ENCODE measurements at places on chromosomes 6 and 20. TPM values are rescaled to one million over a fixed set of nuclear protein-coding genes. Genes with fewer than 3 reads are reported as not detected.

The POM121L2 gene
- total RNA-seq: not detected

The DEFB115 gene
- total RNA-seq: not detected

The ACOT13 gene
- 16.0 TPM for total RNA-seq

The SUMO4 gene
- total RNA-seq: 6.3 TPM

The CDH4 gene
- total RNA-seq: 1.1 TPM

The MRPL14 gene
- 180 TPM for total RNA-seq

DNA sequence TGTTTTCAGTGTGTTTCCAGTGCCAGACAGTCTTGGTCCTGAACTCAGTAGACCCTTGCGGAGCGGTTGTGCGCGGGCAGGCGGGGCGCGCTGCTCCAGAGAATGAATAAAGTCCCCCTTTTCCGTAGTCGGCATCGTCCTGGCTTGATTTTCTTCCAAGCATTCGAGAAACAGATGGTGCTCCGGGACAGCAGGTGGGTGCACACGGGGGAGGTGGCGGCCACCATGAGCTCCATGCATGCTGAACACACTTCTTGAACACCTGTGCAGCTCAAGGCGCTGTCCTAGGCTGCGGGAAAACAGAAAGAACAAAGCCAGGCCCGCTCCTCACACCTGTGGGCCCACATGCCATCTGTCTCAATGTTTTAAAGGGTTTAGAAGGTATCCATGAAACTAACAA lies 125.2 kb downstream of the TAF4 start:
- no peak overlapping the region for H3K27ac ChIP-seq
- no peaks in the 10 kb centered on the region for H3K4me1 ChIP-seq
- H3K27me3 ChIP-seq: no peaks in the 10 kb centered on the region

GRCh38 chr20:54131675-54132611 lies 41.8 kb downstream of the CYP24A1 start:
- DNase-seq: no peak
- H3K4me1 ChIP-seq: no peaks in the 10 kb centered on the region
- H3K27ac ChIP-seq: no peak overlapping the region
- no peak overlapping the region for H3K4me3 ChIP-seq
- no peaks in the 10 kb centered on the region for H3K27me3 ChIP-seq

GRCh38 chr6:3011592-3011991 lies 11.9 kb downstream of the NQO2 start:
- H3K4me1 ChIP-seq: no peaks in the 10 kb centered on the region
- no peaks in the 10 kb centered on the region for H3K27me3 ChIP-seq
- no peak for DNase-seq
- H3K4me3 ChIP-seq: no peak overlapping the region
- no peak overlapping the region for H3K27ac ChIP-seq

- peaks cover 3% of the 10 kb centered on the region for H3K4me1 ChIP-seq
- H3K27ac ChIP-seq: no peak overlapping the region
- no peak overlapping the region for H3K4me3 ChIP-seq
- no peak for DNase-seq
These were observed 43.1 kb downstream of the MICA start for GRCh38 chr6:31446481-31446880.

DNA sequence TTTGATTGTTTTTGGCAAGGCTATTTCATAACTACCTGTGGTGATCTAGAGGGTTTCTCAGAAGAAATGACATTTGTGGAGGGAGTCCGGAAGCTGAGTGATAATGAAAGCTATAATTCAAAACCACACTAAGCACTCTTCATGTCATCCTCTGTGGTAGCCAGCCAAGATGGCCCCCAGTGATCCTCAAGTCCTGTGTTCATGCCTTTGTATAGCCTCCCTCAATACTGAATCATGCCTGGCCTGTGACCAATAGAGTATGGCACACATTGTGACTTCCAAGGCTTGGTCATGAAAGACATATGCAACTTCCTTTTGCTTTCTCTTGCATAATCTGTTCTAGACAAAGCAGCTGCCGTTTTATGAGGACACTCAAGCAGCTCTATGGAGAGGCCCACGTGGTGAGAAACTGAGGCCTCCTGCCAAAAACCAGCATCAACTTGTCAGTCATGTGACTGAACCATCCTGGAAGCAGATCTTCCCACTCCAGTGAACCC lies 12.8 kb upstream of the DNAAF9 start:
- no peak overlapping the region for H3K27ac ChIP-seq
- no peaks in the 10 kb centered on the region for H3K36me3 ChIP-seq
- no peaks in the 10 kb centered on the region for H3K27me3 ChIP-seq
- peak; percentile 62 for DNase-seq

DNA sequence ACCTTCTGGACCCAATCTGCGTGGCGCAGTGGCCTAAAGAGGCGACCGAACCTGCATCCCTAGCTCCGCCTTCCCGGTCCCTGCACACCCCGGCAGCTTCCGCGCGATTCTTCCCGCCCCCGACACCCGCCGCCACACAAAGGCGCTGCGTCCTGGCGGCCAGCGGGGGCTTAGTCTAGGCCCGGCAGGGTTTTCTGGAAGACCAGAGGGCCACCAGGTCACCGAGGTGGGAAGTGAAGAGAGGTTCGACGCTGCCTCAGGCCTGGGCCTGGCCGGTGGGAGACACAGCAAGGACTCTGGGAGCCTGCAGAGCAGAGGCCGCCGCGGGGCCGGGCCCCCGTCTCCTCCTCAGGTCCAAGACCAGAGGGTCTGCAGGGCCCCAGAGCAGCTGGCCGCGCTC lies 154.9 kb downstream of the OR2B2 start:
- H3K4me3 ChIP-seq: no peak overlapping the region
- H3K4me1 ChIP-seq: no peaks in the 10 kb centered on the region
- peaks cover 36% of the 10 kb centered on the region for H3K27me3 ChIP-seq
- H3K27ac ChIP-seq: no peak overlapping the region

GRCh38 chr20:44651684-44652423 lies at the start of gene ADA:
ADA (minus strand) TSS chr20:44651699; CDS start chr20:44651607, 92 bp downstream.
- H3K27ac ChIP-seq: peak within 1 kb of the TSS; percentile 62
- no peaks in the 10 kb centered on the region for H3K36me3 ChIP-seq
- no peaks in the 10 kb centered on the region for H3K4me1 ChIP-seq
- H3K4me3 ChIP-seq: peak within 1 kb of the TSS; percentile 92

DNA sequence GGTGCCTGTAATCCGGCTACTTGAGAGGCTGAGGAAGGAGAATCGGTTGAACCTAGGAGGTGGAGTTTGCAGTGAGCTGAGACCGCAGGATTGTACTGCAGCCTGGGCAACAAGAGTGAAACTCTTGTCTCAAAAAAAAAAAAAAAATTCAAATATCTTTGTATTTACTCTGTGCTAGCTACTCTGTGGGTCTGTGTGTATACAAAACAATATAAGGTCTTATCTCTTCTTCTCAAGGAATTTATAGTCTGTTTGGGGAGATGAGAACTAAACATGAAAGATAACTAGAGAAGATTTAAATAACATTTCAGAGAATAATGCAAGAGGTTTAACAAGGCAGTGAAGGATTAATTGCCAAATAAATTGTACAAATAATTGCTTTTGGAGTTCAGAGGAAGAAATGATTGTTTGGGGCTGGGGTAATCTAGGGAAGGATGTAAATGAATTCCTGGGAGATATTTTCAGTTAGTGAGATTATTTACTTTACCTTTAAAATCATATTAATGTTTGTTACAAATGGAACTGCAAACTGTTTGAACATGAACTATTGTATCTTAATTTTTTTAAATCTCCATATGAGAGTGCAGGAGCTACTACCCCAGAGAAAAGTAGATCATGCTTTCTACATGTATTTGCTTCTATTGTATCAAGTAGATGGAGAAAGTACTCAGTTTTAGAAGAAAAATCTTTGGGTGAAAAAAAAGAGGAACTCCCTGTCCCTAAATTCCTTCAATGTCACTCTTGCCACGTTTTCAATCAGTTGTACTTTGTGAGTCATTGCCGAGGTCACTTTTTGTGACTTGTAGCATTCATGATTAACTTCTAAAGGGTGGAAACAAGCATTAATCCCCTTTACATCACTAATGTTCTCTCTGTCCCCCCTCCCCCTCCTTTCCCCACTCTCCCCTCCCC lies 39.0 kb downstream of the NCOA3 start:
- no peak overlapping the region for H3K4me3 ChIP-seq
- no peak for DNase-seq
- no peaks in the 10 kb centered on the region for H3K36me3 ChIP-seq
- H3K4me1 ChIP-seq: peaks cover 51% of the 10 kb centered on the region
- no peaks in the 10 kb centered on the region for H3K27me3 ChIP-seq

DNA sequence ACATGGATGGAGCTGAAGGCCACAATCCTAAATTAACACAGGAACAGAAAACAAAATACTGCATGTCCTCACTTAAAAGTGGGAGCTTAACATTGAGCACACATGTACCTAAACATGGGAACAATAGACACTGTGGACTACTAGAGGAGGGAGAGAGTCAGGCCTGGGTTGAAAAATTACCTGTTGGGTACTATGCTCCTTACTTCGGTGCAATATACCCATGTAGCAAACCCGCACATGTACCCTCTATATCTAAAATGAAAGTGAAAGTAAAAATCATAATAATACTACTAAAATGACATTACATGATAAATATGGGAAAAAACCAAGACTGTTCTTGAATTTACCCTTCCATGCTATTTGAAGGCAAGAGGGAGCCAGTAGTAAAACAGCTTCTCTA lies 1273.8 kb upstream of the ADGRB3 start:
- H3K27me3 ChIP-seq: no peaks in the 10 kb centered on the region
- no peak for DNase-seq
- no peaks in the 10 kb centered on the region for H3K4me1 ChIP-seq
- H3K36me3 ChIP-seq: no peaks in the 10 kb centered on the region
- no peak overlapping the region for H3K27ac ChIP-seq

GRCh38 chr6:16717275-16717942 lies 43.9 kb downstream of the ATXN1 start:
- H3K27ac ChIP-seq: peak overlapping the region; percentile 40
- DNase-seq: peak; percentile 26

- DNase-seq: no peak
- no peak overlapping the region for H3K27ac ChIP-seq
- H3K4me1 ChIP-seq: no peaks in the 10 kb centered on the region
- no peaks in the 10 kb centered on the region for H3K36me3 ChIP-seq
- no peaks in the 10 kb centered on the region for H3K27me3 ChIP-seq
These were observed 306.9 kb upstream of the ADGRB3 start for GRCh38 chr6:68328156-68328555.

DNA sequence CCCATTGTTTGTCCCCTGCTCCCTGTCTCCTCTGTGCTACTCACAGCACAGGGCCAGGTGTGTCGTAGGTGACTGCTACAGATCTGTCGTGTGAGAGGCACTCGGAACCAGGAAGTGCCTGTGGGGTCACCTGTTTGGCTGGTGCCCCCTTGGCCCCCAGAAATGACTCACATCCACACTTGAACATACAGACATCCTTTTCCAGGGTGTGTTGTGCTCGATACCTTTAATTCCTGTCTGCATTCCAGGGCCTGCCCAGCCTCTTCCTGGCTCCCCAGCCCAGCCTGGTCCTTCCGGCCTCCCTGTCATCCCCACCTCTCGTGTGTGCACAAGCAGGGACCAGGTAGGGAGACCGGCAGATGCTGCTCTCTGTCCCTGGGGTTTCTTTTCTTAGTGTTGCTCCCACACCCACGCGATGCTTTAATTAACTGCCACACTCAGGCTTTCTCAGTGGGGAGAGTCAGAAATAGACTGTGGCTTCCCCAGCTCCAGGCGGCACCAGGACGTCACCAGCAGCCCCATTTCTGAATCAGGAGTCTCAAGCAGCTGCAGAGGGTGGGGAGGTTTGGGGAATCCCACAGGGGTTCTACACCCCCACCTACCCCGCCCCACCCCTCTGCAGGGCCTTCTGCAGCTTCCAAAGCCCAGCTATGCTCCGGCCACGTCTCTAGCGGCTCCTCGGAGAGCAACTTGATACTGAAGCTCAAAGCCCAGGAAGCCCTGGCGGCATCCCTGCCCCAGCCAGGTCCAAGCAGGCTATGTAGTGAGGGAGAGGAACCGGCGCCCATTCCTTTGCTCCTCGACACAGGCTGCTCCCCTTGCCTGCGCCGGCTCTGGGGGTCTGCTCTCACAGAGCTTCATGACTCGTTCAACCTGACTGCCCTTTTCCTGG lies 102.2 kb downstream of the SYCP2 start:
- H3K4me3 ChIP-seq: no peak overlapping the region
- H3K36me3 ChIP-seq: no peaks in the 10 kb centered on the region
- peak overlapping the region; percentile 23 for H3K27ac ChIP-seq

- no peaks in the 10 kb centered on the region for H3K27me3 ChIP-seq
- no peak overlapping the region for H3K4me3 ChIP-seq
- no peak for DNase-seq
- H3K36me3 ChIP-seq: peaks cover 12% of the 10 kb centered on the region
- peaks cover 23% of the 10 kb centered on the region for H3K4me1 ChIP-seq
These were observed 248.3 kb downstream of the GMPR start for GRCh38 chr6:16486661-16487060.

DNA sequence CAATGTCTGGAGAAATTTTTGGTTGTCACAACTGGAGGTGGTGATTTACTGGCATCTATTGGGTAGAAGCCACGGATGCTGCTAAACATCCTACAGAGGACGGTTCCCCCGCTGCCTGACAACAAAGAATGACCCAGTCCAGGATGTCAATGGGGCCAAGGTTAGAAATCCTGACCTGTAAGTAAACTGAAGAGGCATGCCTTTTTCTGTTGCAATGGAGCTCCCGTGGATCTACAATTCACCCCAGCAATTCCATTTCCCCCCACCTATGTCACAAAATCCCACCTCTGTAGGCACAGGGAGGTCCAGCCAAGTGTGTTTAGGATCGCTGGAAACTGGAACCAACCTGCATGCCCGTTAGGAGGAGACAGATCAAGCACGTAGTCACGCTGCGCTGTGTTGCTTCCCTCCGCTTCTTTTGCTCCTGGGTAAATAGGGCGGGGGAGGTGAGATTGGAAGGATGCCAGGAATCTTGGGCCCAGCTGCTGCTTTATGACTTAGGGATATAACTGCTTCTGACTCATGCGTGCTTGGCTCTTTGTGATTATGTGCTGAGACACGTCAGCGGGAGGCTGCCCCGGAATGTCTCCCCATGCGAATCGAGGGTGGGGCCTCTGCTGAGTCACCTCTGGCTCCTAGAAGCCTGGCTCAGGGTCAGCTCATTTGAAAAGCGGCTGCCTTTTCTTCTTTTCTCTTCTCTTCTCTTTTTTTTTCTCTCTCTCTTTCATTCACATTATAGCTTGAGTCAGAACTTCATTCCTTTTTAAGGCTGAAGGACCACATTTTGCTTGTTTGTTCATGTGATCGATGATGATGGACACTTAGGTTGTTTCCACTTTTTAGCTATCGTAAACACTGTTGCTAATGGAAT lies 12.4 kb upstream of the PEDS1 start:
- no peaks in the 10 kb centered on the region for H3K36me3 ChIP-seq
- no peaks in the 10 kb centered on the region for H3K27me3 ChIP-seq
- H3K4me3 ChIP-seq: peak overlapping the region; percentile 45
- DNase-seq: peak; percentile 100
- peaks cover 28% of the 10 kb centered on the region for H3K4me1 ChIP-seq

DNA sequence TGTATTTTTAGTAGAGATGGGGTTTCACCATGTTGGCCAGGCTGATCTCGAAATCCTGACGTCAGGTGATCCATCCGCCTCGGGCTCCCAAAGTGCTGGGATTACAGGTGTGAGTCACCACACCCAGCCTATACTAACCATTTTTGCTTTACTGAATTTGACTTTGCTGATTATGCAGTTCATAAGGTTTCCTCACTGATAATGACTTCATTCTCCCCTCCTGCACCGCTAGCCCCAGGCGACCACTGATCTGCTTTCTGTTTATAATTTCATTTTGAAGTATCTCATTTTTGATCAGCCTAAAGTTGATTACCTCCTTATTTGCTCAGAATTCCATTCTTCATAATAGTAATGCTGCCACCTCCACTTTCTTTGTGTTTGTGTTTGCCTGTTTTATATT lies 48.7 kb upstream of the FAM83D start:
- DNase-seq: no peak
- H3K27me3 ChIP-seq: no peaks in the 10 kb centered on the region
- H3K36me3 ChIP-seq: no peaks in the 10 kb centered on the region
- no peak overlapping the region for H3K27ac ChIP-seq
- peaks cover 4% of the 10 kb centered on the region for H3K4me1 ChIP-seq

All from gastrocnemius medialis (tissue), 4 donors.